GM12865 (cell line): ENCODE measurements at places on chromosomes 2 and 18.

- no peak for DNase-seq
Measured at GRCh38 chr2:219468410-219469185, 30.1 kb upstream of the GMPPA start.

GRCh38 chr2:159921752-159922404, 123.9 kb upstream of the CD302 start:
- DNase-seq = peak; percentile 92

DNA sequence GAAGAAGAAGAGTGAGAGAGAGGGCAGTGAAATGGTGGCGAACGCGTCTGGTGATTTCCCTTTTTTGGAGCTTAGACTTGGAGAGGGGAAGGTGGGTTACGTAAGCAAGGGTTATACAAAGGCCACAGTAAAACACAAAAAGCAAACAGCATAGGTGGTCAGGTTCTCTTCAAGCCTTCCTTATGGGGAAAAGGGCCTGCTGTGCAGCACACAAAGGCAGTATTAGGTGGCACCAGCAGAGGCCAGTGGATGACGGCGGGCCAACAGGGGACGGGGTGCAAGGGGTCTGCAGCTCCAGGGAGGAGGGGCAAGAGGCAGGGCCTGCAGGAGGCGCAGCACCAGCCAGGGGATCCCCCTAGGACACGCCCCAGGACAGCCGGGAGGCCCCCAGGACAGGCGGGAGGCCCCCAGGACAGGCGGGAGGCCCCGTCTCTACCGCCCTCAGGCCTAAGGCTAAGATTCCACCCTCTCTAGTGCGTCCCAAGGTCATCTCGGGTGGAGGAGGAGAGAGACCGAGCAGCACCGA, 32.6 kb upstream of the NPC1 start:
- peak; percentile 36 for DNase-seq

GRCh38 chr2:9030841-9031240, 27.4 kb upstream of the MBOAT2 start:
- DNase-seq = no peak

- DNase-seq = no peak
Measured at GRCh38 chr2:200702044-200702443, 109.7 kb upstream of the BZW1 start.

DNA sequence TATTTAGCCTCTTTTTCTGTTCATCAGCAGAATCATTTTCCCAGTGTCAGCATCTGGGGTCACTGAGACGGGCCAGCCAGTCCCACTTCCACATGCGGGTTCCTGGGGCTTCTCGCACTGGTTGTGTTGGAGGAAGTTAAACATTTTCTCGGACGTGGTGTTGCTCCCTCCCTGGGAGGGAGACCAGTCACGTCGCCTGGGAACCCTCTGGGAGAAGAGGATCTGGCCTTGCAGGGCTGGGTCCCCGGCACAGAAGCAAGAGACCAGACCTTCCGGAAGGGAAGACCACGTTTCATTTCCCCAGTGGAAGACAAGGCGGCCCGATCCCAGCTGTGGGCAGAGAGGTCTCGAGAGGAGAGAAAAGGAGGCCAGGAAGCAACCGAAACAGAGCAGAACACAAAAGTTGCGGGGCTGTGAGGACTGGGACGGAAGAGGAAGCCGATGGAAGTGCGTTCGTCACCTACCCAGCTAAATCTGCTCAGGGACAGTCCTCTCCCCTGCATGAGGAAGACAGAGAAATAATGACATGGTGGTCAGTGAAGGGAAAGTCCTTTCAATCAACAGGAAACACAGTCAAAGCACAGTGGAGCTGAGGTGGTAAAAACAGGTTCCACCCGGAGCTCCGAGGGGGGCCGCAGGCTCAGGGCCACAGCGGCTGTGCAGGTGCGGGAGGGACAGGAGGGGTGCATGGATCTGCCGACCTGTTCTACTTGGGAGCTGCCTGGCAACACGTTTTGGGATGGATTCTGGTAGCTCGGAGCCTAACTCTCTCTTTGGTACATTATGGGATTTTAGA, 144.4 kb downstream of the MBP start:
- no peak for DNase-seq

DNA sequence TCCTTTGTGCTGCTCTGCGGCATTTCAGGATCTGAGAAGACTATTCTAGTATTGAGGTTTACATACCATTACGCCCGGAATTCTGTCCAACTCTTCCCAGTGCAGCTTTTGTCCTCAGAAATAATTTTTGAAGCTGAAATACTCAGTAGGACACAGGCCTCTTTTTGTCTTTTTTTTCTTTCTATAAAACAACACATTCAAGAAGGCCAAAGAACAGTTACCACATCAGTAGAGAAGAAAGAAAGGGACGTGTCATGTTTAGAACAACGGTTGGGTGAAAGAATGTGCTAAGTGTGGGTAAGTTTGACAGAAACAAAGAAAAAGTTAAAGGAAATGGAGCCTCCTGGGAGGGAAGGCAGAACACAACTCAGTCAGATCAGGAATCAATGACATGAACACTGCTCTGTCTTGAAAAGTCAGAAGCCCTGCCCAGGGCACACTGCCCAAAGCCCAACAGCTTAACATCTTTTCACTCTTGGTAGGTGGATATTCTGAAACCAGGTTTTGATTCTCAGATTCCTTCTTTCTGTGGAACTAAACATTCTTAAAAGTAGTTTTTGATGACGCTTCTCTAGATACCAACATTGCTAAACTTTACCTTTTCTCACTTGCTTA, 198.6 kb upstream of the CWC22 start:
- no peak for DNase-seq

- DNase-seq = no peak
Measured at GRCh38 chr2:229422063-229422462, 151.0 kb upstream of the PID1 start.

DNA sequence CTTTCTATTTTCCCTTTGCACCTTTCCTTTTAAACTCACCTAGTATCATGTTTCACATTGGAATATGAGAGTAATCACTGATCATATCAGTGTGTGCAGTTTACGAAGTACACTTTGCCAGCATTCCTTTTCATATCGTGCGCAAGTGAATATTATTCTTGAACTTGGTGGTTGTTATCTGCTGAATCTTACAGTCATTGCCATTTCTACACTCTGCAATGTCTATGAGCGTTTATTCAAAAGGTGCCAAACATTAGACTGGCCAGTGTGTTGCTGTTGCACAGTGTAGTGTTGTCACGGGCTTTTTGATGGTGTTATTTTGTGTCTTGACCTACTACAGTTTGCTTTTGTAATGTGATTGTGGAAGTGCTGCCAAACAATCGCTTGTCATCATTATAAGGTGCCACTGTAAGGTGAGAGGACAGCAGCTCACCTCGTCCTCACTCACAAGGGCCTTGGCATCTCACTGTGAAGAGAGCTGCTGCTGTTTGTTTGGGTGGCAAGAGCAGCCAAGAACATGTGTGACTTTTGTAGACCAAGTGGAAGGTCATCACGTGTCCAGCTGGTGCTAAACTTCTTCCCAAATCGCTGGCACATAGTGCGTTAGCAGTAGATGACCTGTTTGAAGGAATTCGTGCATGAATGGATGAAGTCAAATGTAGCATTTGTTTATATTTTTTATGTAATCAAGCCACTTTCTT, 113.3 kb downstream of the MYO1B start:
- DNase-seq = no peak

GRCh38 chr2:85606116-85606455, 3.6 kb upstream of the TMEM150A start:
- no peak for DNase-seq

DNA sequence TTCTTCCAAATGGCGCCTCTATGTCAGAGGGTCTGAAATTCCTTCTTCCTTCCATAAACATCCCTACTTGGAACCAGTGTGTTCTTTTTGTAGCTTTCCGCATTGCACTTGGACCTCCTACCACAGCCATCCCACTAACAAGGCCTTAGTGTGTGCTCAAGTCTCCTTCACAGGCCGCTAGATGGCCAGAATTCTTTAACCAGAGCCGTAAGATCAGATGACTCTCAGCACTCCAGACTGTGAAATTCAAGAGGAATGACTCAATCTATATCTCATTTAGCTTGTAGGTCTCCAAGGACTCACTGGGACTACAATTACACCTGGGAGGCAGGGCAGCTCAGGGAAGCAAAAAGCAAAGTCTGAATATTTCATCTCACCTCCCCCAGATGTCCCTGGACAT, 298.9 kb downstream of the EIPR1 start:
- no peak for DNase-seq

DNA sequence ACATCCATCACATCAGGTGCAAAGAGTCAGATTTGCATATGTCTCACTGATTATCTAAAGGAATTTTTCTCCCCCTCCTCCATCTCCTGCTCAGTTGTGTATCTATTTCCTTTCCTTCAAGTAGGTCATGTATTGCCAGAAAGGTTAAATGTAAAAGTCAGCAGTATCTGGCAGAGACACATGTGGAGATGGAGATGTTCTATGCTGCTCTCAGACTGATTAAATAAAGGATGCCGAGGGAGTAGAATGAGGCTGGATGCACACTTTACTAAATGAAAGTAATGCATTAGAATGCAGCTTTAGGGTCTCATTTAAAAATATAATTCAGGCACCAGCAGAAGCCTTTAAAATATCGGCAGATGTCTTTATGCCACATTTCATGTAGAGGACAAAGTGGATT, 555.3 kb downstream of the RNF144A start:
- DNase-seq = no peak

DNA sequence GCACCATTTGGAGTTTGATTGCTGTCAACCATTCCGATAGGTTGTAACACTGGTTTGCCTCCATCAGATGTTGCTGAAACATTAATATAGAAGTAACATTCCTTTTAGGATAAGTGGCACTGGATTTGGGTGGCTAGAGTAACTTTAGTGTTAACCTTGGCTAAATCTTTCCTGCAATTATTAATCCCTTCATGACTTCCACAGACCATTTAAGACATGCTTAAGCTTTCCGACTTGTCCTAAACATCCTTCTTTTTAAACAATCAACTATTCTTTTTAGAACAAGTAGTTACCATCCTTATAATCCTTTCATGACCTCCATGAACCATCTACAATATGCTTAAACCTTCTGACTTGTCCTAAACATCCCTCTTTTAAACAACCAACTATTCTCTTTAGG, 465.5 kb downstream of the DCDC2C start:
- DNase-seq = no peak

DNA sequence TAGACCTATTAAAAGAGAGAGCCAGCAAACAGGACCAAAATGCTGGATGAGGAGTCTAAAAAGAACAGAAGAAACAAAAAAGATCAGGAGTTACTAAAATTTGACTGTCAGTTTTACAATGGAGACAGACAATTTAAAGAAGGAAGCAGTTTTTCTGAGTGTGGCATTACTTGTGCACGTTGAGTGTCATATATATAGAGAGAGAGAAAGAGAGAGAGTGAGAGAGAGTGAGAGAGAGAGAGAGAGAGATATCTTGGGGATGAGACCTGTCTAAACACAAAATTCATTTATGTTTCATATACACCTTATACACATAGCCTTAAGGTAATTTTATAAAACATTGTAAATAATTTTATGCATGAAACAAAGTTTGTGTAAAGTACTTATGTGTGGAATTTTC, 2.1 kb upstream of the GALNT3 start:
- no peak for DNase-seq

DNA sequence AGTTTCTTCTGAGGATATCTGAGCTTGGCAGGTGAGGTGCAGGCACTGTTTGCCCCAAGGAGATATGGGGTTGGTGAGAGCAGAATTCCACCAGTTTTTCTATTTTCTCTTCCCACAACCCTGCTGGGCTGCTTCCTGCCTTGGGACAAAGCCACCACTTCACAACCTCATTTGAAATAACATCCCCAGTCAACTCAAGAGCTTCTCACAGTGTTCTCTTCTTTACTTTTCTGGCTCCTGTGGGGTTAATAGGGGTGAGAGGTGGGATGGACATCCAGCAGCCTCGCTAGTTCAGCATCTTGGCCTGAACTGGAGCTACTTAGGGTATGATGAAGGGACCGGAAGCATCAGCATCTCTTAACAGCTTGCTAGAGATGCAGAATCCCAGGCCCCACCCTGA, 106.3 kb downstream of the SLC4A3 start:
- DNase-seq = no peak

DNA sequence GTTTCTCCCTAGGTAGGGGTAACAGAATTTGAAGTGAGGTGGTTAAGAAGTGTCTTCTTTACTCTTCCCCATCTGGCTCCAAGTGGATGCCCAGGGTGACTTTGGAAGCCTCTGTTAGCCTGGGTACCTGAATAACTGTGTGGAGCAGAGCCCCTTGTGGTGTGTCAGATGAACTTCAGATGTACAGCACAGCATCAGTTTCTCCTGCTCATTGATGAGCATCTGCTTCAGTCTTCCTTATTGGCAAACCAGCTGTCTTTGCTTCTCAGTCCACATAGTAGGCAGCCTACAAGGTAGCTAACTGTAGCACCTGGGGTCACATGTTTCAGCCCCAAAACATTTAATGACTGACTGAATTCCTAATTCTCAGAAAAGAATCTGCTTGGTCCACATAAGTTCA, 56.2 kb upstream of the ATP8B1 start:
- DNase-seq = peak; percentile 55

- no peak for DNase-seq
Measured at GRCh38 chr2:64440843-64441242, 13.1 kb upstream of the LGALSL start.

GRCh38 chr2:109321570-109321969, 192.6 kb downstream of the SH3RF3 start:
- no peak for DNase-seq

- DNase-seq = no peak
Measured at GRCh38 chr18:13386891-13387801, 168.6 kb downstream of the LDLRAD4 start.

DNA sequence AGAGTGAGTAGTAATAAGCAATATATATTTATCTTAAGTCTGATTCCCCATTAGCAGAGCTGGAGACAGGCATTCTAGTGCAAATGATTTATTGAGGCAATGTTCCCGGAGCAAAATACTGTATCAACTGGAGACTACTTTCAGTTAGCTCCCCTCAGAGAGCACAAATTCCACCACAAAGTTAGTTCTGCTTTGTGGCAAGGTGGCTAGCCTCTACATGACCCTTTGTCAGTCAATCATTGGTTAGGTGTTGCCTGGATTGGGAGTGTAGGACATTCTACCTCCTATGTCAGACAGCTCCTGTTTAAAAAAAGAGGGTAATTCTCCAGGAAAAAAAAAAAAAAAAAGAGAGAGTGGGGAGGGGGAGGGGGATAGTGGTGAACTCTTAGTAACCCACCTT, 402.2 kb downstream of the NR4A2 start:
- no peak for DNase-seq

GRCh38 chr2:199764273-199764800, 86.7 kb downstream of the FTCDNL1 start:
- DNase-seq = no peak

DNA sequence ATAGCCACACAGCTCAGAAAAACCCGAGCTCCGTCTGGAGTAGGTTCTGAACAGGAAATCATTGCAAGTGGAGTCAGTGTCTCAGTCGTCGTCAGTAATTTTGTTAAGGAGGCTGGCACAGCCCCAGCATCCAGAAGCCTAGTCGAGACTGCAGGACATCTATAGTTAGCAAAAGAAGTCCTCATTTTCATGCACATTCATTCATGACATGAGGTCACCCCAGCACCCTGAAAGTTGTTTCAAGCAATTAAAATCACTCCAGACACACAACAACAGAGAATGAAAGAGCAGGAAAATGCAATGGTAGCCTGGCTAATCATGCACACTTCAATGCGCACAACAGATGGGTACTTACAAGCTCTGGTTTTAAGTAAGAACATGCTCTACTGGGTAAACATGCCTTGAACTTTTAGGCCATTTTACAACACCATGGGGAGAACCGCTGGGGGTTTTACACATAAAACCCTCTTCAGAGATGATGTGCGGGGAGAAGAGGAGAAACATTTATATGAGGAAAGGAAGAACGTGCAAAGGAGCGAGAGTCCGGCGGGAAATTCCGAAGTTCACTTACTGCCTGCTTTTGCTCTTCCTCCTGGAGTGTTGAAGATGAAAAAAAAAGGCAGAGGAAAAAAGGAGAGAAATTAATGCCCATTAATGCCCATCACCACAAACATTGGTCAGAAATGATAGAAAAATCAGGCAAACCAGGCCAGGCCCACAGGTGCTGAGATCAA, 77.4 kb upstream of the DNMT3A start:
- DNase-seq = peak; percentile 91
